ENCODE measurements at places on chromosomes 16 and 17.

DNA sequence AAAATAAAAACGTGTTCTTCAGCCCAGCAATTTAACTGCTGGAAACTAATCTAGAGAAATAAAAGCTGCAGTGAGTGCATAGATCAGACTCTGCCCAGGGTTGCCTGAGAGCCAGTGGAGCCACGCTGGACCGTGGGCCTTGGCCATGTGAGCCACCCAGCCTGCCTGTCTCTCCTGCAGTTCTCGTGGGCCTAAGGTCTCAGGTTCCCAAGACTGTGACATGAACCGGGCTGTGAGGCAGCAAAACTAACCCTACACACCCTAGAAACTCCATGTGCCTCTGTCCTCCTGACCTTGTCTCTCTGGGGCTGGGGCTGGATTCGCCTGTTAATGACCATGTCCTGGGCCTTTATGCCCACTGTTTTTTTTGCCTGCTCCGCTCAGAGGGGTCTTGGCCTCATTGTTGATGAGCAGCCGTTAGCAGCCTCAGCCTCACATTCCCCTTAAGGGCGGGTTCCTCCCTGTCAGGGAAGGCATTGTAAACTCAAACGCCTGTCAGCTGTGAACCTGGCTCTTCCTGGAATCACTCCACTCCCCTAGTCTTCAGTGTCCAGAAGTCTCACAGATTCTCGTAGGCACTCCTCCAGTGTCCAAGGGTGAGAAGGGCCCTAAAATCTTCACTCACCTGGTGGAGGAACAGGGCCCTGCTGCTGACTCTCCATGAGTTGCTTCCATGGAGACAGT lies 16.9 kb downstream of the C16orf90 start:
- DNase-seq: no peak

DNA sequence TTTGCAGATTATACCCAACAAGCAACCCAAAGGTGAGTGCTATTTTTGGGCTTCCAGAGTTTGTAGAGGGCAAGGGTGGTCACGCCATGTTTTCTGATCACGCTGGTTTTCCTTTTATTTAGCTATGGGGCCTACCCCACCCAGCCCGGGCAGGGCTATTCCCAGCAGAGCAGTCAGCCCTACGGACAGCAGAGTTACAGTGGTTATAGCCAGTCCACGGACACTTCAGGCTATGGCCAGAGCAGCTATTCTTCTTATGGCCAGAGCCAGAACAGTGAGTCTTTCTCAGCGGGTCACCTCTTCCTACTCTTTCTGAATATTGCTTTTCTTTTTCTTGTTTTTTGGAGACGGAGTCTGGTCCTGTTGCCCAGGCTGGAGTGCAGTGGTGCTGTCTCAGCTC lies 2.5 kb downstream of the FUS start:
- no peak for DNase-seq

GRCh38 chr16:84593825-84594724 lies 23.8 kb downstream of the COTL1 start:
- DNase-seq: peak; percentile 56

DNA sequence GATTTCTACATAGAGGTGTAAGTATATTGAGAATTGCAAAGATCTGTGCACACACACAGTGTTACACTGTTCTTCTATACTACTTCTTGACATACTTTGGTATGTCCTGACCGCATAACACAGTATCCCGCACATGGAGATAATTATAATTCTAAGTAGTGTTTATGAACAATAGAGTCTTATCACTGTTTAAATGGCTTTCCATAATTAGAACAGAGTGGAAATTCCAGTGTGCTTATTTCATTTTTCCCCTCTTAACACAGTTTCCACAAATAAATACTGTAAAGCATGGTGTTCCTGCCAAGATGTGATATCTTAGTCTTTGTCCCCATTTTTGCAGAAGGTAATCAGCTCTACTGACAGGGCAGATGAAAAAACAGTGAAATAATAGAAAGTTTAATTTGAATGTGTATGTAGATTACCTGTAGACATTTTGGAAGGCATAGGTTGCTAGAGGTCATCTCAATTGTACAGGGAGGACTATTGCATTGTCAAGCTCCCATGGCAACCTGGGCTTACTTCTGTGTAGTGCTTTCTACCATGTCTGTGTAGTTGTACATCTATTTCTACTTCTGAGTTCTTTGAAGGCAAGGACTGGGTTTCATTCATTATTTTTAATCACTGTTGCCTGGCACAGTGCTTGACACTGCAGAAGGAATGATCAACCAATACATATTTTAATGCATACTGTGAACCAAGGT lies 10.1 kb upstream of the KRT28 start:
- DNase-seq: no peak

GRCh38 chr16:8832717-8833105 lies 35.1 kb downstream of the PMM2 start:
- no peak for DNase-seq

Data from stimulated activated CD8-positive, alpha-beta memory T cell treated with anti-CD3 and anti-CD28 coated beads, Interleukin-2, amount 100 ng/mL, for 1 hour (primary cell).